ENCODE measurements at places on chromosomes 13 and 19.

GRCh38 chr13:76730220-76730619 lies 156.0 kb downstream of the KCTD12 start:
- no peak for DNase-seq

DNA sequence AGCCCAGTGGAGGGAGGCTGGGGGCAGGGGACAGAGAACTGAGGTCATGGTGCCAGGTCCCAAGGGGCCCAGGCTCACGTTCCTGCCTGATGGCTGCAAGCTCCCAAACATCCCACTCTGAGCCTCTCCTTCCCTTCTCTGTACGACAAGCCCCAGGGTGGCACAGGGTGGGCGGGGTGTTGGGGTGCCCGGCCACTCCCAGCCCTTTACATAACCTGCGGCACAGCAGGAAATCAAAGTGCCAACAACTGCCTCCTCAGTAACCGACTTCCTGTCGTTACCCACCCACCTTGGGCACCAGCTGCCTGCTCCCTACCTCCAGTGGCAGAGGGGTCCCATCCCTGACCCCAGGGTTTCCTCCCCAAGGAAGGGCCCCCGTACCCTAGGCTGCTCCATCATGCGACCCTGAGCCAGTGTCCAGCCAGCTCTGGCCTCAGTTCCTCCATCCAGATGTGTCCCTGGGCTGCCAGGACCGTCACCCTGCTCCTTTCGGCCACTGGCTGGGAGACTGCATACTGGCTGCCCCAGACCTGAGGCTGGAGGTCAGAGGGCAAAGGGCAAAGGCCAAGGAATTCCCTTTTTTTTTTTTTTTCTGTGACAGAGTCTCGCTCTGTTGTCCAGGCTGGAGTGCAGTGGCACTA lies 27.7 kb upstream of the NFIC start:
- peak; percentile 59 for DNase-seq

DNA sequence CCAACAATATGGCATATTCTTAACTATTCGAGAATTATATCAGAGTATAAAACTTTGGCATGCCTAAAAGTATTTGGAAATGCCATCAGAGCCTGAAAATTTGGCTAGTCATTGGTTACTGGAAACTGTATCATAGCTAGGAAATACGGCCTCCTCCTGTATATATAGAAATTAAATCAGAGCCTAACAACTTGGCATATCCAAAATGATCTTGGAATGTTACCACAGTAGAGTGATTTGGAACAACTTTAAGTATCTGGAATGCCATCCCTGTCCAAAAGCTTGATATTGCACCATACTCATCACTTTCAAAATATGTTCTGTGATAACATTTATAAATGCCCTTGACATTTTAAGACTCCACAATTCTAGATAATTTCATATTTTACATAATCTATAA lies 335.8 kb downstream of the SLITRK1 start:
- no peak for DNase-seq

GRCh38 chr19:12543855-12544254 lies 7.4 kb downstream of the ZNF564 start:
- no peak for DNase-seq

DNA sequence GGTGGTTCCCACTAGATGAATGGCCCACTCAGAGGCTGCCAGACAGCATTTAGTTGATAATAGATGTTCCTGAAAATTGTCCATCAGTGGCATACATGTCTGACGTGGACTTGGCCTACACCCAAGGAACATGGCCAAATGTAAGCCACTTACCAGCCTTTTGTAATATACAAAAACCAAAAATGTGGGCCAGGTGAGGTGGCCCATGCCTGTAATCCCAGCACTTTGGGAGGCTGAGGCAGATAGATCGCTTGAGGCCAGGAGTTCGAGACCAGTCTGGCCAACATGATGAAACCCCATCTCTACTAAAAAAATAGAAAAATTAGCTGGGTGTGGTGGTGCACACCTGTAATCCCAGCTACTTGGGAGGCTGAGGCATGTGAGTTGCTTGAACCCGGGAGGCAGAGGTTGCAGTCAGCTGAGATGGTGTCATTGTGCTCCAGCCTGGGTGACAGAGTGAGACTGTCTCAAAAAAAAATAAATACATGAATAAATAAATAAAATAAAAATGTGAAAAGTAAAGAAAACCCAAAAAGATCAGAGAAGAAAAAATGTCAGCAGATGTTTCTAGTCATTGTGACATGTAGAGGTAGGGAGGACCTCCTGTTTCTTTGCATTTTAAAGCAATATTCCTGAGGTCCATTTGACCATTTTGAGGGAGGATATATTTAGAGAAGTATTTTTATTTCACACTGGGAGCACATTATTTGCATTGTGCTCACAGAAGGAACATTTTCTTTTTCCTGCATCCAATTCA lies 7.1 kb upstream of the WTIP start:
- no peak for DNase-seq

- no peak for DNase-seq
These were observed 31.6 kb downstream of the USP12 start for GRCh38 chr13:27140060-27140459.
